ENCODE measurements at places on chromosomes 1 and 21. TPM values are rescaled to one million over a fixed set of nuclear protein-coding genes. Genes with fewer than 3 reads are reported as not detected.

LPAR3 gene
- total RNA-seq, result 33.5 TPM

RYR2 gene
- total RNA-seq, result not detected

MIXL1 gene
- total RNA-seq, result not detected

PLPPR4 gene
- total RNA-seq, result 1.9 TPM

CHI3L1 gene
- total RNA-seq, result 14.8 TPM

FOXO6 gene
- not detected for total RNA-seq

GCSAML gene
- total RNA-seq, result not detected

UQCRHL gene
- total RNA-seq, result 1.2 TPM

AQP10 gene
- not detected for total RNA-seq

Data from smooth muscle cell of trachea (primary cell).